ENCODE measurements at places on chromosomes 2 and 18. TPM values are rescaled to one million over a fixed set of nuclear protein-coding genes. Genes with fewer than 3 reads are reported as not detected.

DNA sequence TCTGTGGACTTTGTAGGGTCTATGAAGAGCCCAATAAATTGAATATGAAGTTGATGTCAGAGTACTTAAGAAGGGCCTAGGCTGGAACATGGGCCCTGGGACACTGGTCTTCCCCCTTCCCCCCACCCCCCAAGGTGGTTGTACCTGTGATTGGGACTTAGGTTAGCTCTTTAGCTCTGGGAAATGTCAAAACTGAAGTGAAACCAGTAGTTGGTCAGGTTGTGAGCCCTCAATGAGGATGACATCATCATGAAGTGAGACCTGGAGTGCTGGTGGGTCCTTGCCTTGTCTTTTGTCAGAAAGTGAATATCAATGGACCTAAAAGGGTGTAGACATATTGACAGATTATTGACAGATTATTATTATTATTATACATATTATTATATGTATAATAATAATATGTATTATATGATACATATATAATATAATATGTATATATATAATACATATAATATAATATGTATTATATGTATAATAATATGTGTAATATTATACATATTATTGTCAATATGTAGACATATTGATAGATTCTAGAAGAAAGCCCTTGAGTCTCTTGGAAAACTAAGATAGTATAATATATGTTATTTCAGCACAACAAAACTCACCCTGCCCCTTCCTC lies 5.4 kb downstream of the MARS2 start:
- H3K27ac ChIP-seq, result no peak overlapping the region
- DNase-seq, result peak; percentile 34
- H3K4me3 ChIP-seq, result no peak overlapping the region
- H3K36me3 ChIP-seq, result peaks cover 5% of the 10 kb centered on the region
- no peaks in the 10 kb centered on the region for H3K27me3 ChIP-seq
- peaks cover 59% of the 10 kb centered on the region for H3K4me1 ChIP-seq

GRCh38 chr2:239309398-239310245 lies 91.2 kb downstream of the HDAC4 start:
- peaks cover 7% of the 10 kb centered on the region for H3K36me3 ChIP-seq
- no peak for DNase-seq
- H3K4me3 ChIP-seq, result no peak overlapping the region
- peaks cover 24% of the 10 kb centered on the region for H3K4me1 ChIP-seq

Gene PRSS56
- total RNA-seq, result 0.39 TPM

- H3K27me3 ChIP-seq, result no peaks in the 10 kb centered on the region
- no peak overlapping the region for H3K27ac ChIP-seq
- H3K4me1 ChIP-seq, result no peaks in the 10 kb centered on the region
- no peaks in the 10 kb centered on the region for H3K36me3 ChIP-seq
- DNase-seq, result no peak
These were observed 13.0 kb upstream of the ALLC start for GRCh38 chr2:3644891-3645605.

Gene SCG2
- total RNA-seq, result not detected

DNA sequence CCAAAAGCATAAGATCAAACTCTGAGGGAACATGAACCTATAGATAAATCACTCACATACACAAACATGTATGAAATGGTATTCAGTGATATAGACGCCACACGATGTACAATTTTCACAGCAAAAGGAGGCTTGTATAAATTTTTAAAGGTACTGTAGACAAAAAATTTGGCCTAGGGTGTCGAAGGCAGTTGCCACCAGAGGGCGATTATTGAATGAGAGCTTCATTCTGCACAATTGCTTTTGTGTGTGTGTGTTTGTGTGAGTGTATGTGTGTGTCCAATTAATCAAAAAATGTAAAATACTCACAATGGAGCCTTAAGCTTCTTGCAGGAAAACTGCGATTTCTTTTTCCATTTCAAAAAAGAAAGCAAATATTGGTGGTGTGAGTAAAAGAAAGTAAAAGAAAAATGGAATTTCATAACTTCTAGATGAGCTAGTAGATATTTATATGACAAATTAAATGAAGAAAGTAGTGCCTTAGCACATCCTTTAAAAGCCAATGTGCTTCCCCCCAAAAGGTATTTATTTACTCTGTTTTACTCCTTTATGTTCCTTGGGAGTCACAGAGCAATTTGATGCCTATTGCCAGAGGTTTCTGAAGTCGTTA lies 800.1 kb downstream of the SATB2 start:
- no peaks in the 10 kb centered on the region for H3K27me3 ChIP-seq
- no peak overlapping the region for H3K4me3 ChIP-seq
- H3K27ac ChIP-seq, result no peak overlapping the region

DNA sequence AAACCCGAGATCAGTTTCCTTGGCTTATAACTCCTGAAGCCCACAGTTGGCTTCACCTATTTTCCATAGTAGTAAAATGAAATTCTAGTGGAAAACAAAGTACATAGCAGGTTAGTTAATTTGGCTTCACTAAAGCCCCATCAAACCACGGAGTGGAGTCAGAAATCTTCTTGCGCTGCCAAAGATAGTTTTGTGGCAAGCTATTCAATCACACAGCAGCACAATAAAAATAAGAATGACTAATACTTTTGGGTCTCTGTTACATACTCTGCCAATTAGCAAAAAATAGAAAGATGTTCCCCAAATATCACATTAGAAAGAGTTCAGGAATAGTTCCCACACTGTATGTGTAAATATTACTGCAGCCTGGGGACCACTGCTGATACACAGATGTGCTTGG lies 175.2 kb upstream of the NOL4 start:
- no peaks in the 10 kb centered on the region for H3K4me1 ChIP-seq
- no peak overlapping the region for H3K27ac ChIP-seq
- H3K27me3 ChIP-seq, result no peaks in the 10 kb centered on the region

- H3K4me1 ChIP-seq, result no peaks in the 10 kb centered on the region
- H3K27ac ChIP-seq, result no peak overlapping the region
- no peak overlapping the region for H3K4me3 ChIP-seq
- DNase-seq, result no peak
- no peaks in the 10 kb centered on the region for H3K36me3 ChIP-seq
These were observed 131.2 kb downstream of the TMX3 start for GRCh38 chr18:68583685-68584084.

GRCh38 chr18:6797171-6797570 lies 67.7 kb downstream of the ARHGAP28 start:
- H3K27me3 ChIP-seq, result no peaks in the 10 kb centered on the region
- no peaks in the 10 kb centered on the region for H3K4me1 ChIP-seq
- H3K4me3 ChIP-seq, result no peak overlapping the region
- no peak for DNase-seq
- no peaks in the 10 kb centered on the region for H3K36me3 ChIP-seq
- no peak overlapping the region for H3K27ac ChIP-seq

- no peak overlapping the region for H3K27ac ChIP-seq
- no peaks in the 10 kb centered on the region for H3K36me3 ChIP-seq
- no peak for DNase-seq
- peaks cover 10% of the 10 kb centered on the region for H3K27me3 ChIP-seq
- H3K4me1 ChIP-seq, result no peaks in the 10 kb centered on the region
- no peak overlapping the region for H3K4me3 ChIP-seq
These were observed 34.8 kb upstream of the TMEM177 start for GRCh38 chr2:119644186-119644585.

DNA sequence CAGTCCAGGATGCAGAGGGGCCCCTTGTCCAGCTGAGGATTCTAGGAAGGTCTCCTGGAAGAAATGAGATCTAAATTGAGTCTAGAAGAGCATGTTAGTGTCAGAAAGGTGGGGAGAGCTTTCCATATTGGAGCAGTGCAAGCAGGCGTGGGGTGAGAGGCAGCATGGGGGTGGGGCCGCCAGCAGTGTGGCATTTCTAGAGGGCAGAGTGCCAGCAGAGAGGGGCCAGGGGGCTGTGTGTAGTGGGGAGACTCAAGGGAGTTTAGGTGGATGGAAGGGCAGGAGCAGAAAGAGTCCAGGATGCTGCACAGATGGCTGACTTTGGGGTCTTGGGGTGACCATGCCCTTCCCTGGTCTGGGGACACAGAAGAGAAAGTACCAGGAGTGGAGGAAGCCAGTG lies 2.1 kb downstream of the VIL1 start:
- no peak overlapping the region for H3K27ac ChIP-seq
- no peak overlapping the region for H3K4me3 ChIP-seq
- H3K36me3 ChIP-seq, result no peaks in the 10 kb centered on the region
- no peaks in the 10 kb centered on the region for H3K27me3 ChIP-seq
- H3K4me1 ChIP-seq, result no peaks in the 10 kb centered on the region

- H3K4me3 ChIP-seq, result no peak overlapping the region
- H3K4me1 ChIP-seq, result no peaks in the 10 kb centered on the region
- H3K27me3 ChIP-seq, result no peaks in the 10 kb centered on the region
- H3K27ac ChIP-seq, result no peak overlapping the region
These were observed 855.1 kb downstream of the TMEM182 start for GRCh38 chr2:103616891-103617290.

- H3K27me3 ChIP-seq, result no peaks in the 10 kb centered on the region
- H3K4me1 ChIP-seq, result peaks cover 9% of the 10 kb centered on the region
- no peak overlapping the region for H3K4me3 ChIP-seq
- H3K27ac ChIP-seq, result no peak overlapping the region
- H3K36me3 ChIP-seq, result no peaks in the 10 kb centered on the region
These were observed 105.8 kb upstream of the UGP2 start for GRCh38 chr2:63735931-63736330.

GRCh38 chr2:68110102-68110501 lies 47.3 kb upstream of the C1D start:
- H3K4me3 ChIP-seq, result no peak overlapping the region
- DNase-seq, result no peak
- H3K4me1 ChIP-seq, result no peaks in the 10 kb centered on the region
- no peaks in the 10 kb centered on the region for H3K27me3 ChIP-seq
- peak overlapping the region; percentile 39 for H3K27ac ChIP-seq

DNA sequence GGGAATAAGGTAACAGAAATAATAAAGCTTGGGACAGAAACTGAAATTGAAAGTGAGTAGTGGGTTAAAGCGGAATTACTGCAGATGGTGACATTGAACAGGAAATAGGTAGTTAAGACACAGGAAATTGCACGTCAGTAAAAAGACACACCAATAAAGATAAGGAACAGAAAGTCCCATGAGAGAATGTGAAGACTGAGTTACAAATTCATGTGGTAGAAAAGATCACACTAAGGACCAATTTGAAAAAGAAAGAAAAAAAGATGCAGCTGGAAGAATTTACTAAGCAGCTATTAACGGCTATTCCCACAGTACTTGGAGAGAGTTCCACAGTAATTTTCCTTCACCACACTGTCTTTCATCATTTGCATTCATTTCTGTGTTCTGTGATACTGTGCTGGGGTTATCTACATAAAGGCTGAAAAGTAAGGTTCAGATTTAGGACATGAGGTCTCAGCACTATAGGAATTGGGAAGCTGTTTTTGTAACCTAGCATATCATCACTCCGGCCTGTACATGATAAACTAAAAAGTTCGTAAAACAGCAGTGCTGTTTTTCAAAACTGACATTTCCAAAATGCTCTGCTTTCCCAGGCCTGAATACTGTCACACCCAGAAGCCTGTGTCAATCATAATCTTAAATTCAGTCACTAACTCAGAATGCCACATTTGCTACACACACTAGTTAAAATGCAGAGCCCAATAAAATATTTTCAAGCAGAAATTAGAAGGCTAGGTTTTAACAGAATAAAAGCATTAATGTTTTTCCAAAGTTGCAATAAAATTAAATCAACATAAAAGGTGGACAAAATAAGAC lies 42.9 kb downstream of the SRBD1 start:
- no peaks in the 10 kb centered on the region for H3K27me3 ChIP-seq
- H3K36me3 ChIP-seq, result peaks cover 6% of the 10 kb centered on the region
- DNase-seq, result no peak
- peaks cover 18% of the 10 kb centered on the region for H3K4me1 ChIP-seq
- peak overlapping the region; percentile 61 for H3K4me3 ChIP-seq

- H3K36me3 ChIP-seq, result peaks cover 9% of the 10 kb centered on the region
- no peak overlapping the region for H3K27ac ChIP-seq
- no peak overlapping the region for H3K4me3 ChIP-seq
- no peak for DNase-seq
- no peaks in the 10 kb centered on the region for H3K4me1 ChIP-seq
- no peaks in the 10 kb centered on the region for H3K27me3 ChIP-seq
These were observed 52.6 kb upstream of the EMILIN2 start for GRCh38 chr18:2794159-2794558.

DNA sequence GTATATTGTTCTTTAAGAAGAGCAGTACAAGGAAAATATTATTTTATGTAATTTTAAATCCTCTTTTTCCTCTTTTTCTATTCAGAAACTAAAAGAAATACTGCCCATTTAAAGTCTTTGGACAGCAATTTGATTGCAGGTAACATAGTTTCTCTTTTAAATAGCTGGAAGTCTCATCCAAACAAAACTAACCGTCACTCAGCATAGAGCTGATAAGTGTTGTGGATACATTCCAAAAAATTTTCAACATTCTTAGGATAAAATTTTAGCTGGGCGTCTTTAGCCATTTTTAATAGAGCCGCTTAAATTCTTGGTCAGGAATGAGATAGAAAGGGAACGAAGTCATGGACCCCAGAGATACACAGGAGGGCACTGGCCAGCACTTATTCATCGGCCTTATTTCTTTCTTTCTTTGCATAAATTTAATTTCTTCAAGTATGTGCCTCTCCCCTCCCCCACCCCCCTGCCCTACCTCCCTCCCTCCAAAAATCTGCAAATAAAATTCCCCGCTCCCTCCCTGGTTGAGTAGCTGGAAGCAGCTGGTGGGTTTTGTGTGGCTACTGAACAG lies 81.7 kb downstream of the GBX2 start:
- no peak for DNase-seq
- H3K27me3 ChIP-seq, result no peaks in the 10 kb centered on the region
- no peak overlapping the region for H3K4me3 ChIP-seq
- no peak overlapping the region for H3K27ac ChIP-seq
- no peaks in the 10 kb centered on the region for H3K36me3 ChIP-seq

DNA sequence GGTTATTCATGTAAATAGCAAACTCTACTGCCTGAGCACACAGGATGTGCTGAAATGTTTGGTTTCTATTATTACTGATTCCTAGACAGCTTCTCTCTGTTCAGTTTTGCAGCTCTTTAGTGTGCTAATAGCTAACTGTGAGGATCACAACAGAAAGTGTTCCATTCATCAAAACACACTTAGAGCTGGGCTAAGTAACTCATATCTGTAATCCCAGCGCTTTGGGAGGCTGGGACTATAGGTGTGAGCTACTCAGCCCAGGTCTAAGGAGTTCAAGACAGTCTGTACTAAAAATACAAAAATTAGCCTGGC lies 63.2 kb downstream of the MOGAT1 start:
- no peak for DNase-seq
- peaks cover 24% of the 10 kb centered on the region for H3K27me3 ChIP-seq
- H3K36me3 ChIP-seq, result no peaks in the 10 kb centered on the region
- no peak overlapping the region for H3K27ac ChIP-seq
- H3K4me1 ChIP-seq, result no peaks in the 10 kb centered on the region

DNA sequence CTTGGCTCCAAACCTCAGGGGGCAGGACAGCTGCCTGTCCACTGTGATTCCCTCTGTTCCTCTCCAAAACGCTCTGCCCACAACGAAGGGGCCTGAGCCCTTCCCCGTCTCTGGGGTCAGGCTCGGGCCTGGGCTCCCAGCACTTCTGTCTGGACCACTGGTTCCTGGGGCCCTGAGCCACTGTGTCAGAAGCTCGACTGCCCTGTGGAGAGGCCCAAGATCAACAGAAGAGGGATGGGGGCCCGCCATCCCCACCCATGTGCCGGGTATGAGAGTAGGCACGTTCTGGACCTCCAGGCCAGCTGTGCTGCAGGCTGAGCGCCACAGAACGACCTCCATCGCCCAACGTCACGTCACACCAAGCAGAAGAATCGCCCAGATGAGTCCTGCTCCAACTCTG lies 119.9 kb upstream of the HS6ST1 start:
- H3K4me1 ChIP-seq, result no peaks in the 10 kb centered on the region
- no peak for DNase-seq
- no peak overlapping the region for H3K4me3 ChIP-seq
- H3K27ac ChIP-seq, result no peak overlapping the region

GRCh38 chr18:23725827-23726661 lies 36.8 kb downstream of the LAMA3 start:
- H3K27ac ChIP-seq, result no peak overlapping the region
- no peak overlapping the region for H3K4me3 ChIP-seq
- no peaks in the 10 kb centered on the region for H3K4me1 ChIP-seq
- DNase-seq, result no peak
- H3K27me3 ChIP-seq, result peaks cover 29% of the 10 kb centered on the region
- H3K36me3 ChIP-seq, result no peaks in the 10 kb centered on the region
